NCI-H510A treated with DMSO at 0.1 percent for 48 hours (cell line): ENCODE measurements at places on chromosomes 1 and 21.
A peak's percentile ranks its signal among the peaks of the same experiment; 100 is the strongest.

DNA sequence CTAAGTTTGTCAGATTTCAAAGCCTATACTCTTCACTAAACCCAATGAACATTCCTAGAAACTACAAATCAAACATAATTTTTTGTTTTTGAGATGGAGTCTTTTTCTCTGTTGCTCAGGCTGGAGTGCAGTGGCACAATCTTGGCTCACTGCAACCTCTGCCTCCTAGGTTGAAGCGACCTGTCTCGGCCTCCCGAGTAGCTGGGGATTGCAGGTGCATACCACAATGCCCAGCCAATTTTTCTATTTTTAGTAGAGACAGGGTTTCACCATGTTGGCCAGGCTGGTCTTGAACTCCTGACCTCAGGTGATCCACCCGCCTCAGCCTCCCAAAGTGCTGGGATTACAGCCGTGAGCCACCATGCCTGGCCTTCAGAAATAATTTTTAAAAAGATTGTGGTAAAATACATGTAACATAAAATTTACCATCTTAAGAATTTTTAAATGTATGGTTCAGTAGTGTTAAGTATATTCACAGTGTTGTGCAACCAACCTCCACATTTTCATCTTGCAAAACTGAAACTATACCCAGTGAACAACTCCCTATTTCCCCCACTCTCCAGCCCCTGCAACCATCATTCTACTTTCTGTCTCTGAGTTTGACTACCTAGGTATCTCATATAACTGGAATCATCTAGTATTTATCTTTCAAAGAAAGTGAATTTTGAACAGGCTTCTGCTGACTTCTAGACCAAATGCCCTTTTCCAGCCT, 2.7 kb upstream of the CFAP141 start:
- DNase-seq, result no peak

GRCh38 chr21:36608897-36609225, 90.1 kb upstream of the SIM2 start:
- DNase-seq, result no peak

DNA sequence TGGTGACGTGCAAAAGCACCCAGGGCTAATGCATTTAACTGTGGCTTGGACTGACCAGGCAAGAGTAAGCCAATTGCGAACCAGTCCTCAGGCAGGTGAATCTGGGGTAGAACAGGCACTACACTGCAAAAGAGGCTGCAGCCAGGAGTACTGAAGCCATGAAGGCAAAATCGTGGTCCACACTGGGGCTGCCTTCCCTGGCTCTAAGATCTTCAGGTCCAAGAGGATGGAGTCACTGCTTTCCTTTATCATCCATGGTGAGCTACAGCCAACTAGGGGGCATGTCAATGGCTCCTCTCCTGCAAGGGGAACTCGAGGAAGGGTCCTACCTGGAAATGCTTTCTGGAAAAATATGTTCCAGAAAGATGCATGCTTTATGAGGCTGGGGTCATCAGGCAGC, 100.6 kb upstream of the AJAP1 start:
- DNase-seq, result no peak

DNA sequence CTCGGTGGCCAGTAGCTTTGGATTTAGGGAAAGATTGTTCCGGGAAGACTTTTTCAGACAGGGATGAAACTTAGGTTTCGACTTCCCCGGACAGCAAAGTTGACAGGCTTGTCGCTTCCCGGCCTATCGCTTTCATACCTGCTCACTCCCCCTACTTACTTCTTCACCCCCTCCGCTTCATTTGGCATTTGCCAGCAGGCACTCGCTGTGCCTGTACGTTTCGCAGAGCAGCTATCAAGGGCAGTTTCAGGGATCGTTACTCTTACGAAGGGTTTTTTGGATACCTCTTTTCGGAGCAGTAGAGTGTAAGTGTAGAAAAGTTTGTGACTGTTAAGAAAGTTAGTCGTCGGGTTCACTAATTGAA, 393 bp downstream of the BLZF1 start:
- DNase-seq, result peak; percentile 28
